ENCODE measurements at places on chromosomes 5 and 9. TPM values are rescaled to one million over a fixed set of nuclear protein-coding genes. Genes with fewer than 3 reads are reported as not detected.

DNA sequence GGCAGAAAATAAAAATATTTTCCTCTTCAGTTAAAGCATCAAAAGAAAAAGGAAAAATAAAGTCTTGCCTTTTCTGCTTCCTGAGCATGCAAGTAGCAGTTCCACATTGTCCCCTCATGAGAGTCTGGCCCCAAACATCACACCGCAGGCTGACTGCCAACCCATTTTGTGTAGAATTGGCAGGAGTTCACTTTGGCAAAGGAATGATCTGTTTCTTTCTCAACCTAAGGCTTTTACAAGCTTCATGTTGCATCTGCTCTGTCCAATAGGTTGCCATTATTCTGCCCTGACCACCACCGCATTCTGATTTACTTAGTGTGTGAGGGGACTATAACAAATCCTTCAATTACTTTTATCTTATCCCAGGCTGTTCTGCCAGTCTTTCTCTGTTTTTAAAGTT, 249.5 kb downstream of the ISL1 start:
- no peak for DNase-seq

GRCh38 chr5:114185274-114185673, 176.6 kb upstream of the KCNN2 start:
- no peak for DNase-seq

DNA sequence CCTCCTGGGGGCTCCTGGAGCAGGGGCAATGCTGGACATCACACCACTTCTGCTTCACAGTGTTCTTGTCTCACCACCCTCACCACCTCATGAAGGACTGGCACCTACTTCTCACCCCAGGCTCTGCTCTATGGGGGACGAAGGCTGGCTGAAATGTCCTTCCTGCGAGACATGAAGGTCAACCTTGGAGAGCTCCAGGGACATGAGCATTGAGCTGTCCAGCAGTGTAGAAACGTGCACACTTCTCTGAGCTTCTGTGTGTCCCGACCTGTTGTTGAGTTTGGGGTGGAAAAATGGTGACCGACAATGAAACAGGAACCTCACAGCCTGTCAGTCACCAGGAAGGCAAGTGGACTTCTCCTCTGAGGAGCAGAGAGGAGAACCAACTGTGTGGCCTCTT, 68.6 kb upstream of the ADAMTS16 start:
- no peak for DNase-seq

- no peak for DNase-seq
Observed at GRCh38 chr9:13967438-13967837, 346.5 kb downstream of the NFIB start.

DNA sequence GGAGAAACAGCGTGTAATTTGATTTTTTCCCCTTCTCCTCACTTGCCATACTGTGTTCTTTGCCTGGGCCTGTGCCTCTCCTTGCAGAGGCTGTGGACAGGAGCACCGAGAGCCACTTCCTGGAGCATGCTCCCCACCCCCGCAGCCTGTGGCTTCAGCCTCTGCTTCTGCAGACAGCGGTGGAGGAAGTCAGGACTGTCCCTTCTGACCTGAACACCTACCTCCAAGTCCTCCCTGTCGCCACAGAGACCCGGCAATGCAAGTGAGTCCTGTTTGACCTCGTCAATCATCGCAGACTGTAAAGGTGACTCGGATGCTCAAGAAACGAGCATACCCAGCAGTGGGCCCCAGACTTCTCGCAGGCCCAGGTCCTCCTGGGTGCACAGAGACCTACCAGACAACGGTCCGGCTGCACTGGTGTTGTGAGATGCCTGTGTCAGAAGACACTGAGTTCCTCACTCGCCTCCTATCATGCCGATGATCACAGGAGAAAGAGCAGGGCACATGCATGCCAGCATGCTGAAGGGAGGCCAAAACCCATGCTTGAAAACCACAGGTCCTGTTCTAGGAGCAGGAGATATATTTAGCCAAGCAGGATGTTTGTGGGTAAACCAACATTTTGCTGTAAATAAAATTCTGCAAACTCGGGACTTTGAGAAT, 198.8 kb downstream of the AUH start:
- no peak for DNase-seq

The SLC1A1 gene
- 1.8 TPM for total RNA-seq
